Activated CD4-positive, alpha-beta T cell treated with anti-CD3 and anti-CD28 coated beads, Interleukin-2, amount 10 ng/mL, durations not matched to agents 7 days and 5 days (primary cell): ENCODE measurements at places on chromosomes 2 and 18. TPM values are rescaled to one million over a fixed set of nuclear protein-coding genes. Genes with fewer than 3 reads are reported as not detected.

SP3 gene
- 105 TPM for total RNA-seq

DNA sequence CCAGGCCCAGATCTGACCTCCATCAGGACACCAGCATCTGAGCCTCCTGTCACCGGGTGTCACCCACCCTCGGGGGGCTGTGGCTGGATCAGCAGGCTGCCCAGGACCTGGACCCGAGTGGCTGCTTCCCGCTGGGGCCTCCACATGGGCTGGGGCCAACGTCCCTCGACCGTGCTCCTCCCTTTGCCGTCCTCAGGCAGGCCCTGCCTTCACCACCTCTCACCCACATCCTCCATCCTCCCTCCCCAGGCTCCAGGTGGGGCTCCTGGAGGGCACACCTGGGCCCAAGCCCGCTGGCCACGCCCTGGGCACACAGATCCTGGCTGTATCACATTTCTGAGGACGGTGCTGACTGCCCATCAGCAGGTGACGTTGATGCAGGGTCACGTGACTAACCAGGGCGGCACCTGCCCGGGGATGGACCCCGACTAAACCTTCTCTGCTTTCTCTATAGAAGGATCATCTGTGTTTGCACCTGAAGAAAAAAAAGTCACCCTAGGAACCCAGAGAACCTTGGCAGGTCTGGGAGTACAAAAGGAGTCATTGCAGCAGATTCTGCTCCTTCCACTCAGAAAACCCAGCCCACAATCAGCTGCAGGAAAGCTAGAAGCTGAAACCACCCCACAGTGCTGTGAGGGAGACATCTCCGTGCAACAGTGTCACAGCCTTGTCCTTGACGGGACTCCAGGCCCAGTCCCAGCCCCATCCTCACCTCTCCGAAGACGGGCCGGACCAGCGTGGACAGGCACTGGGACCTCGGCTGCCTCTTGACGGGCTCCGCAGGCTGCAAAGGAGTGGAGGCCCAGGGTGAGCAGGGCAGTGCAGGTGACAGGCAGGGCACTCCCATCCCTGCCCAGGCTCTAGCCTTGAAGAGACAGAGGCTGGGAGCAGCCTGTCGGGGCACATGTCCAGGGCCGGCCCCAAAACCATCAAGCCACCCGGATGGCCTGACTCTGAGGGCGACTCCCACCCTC lies 11.2 kb downstream of the STK25 start:
- peaks cover 7% of the 10 kb centered on the region for H3K36me3 ChIP-seq
- no peaks in the 10 kb centered on the region for H3K27me3 ChIP-seq
- H3K27ac ChIP-seq = no peak overlapping the region
- no peaks in the 10 kb centered on the region for H3K4me1 ChIP-seq
- no peak overlapping the region for H3K4me3 ChIP-seq
- no peak for DNase-seq

NAT8 gene
- not detected for total RNA-seq

GRCh38 chr2:230457073-230457768 lies 41.2 kb downstream of the SP100 start:
- H3K27ac ChIP-seq = peak overlapping the region; percentile 85
- no peak for DNase-seq
- peaks cover 96% of the 10 kb centered on the region for H3K36me3 ChIP-seq
- peaks cover 66% of the 10 kb centered on the region for H3K4me1 ChIP-seq
- H3K27me3 ChIP-seq = no peaks in the 10 kb centered on the region

DNA sequence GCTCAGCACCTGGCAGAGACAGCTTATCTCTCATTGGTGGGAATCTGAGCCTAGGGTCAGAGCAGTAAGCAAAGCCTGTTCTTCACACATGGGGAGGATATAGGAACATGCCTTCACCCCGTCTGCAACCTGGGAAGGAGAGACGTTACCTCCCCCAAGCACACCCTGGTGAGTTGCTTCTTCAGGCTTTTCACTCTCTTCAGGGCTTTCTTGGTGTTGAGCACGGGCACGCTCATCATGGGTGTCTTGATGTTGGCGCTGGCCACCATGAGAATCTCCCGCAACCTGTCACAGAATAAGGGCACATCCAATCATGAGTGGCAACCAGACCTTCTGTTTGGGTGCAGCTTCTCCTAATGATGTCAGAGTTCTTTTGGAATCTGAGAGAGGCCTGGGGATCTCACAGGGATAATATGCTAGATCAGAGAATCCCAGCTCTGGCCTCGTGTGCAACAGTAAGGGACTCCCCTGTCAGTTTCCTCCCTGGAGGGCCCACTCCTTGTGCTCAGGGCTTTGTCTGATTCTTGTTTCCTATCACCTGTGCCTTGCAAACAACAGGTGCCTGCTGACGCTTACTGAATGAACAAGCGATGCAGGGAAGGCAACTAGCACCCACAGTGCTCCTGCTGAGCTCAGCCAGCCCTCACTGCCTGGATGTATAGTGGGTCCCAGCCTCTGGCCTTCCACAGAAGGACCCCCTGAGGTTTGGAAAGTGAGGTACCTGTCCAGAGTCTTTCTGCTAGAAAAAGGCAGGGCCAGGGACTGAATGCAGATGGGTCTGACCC lies 66.3 kb downstream of the POLR1A start:
- H3K4me3 ChIP-seq = no peak overlapping the region
- peak overlapping the region; percentile 99 for H3K27ac ChIP-seq
- peaks cover 54% of the 10 kb centered on the region for H3K36me3 ChIP-seq
- DNase-seq = no peak
- H3K4me1 ChIP-seq = peaks cover 82% of the 10 kb centered on the region

TSHZ1 gene
- total RNA-seq = 22.0 TPM

DNA sequence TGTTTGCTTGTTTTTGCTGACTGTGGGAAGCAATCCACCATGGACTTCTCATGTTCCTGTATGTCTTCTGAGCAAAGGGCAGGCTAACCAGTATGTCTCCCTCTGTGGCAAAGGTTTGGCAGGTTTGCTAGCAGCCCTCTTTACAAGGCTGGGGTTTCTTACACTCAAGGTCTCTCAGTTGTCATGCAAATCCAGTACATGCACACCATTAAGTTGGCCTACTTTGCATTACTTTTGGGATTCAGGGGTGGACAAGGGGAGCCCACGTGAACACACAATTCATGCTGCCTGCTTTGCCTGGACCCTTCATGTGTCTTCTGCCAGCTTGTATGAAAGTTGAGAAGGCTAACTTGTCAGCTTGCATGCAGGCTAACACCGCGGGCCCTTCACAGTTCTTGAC lies 134.9 kb downstream of the LRRTM4 start:
- no peak overlapping the region for H3K27ac ChIP-seq
- no peak overlapping the region for H3K4me3 ChIP-seq
- DNase-seq = no peak
- H3K4me1 ChIP-seq = no peaks in the 10 kb centered on the region
- H3K27me3 ChIP-seq = no peaks in the 10 kb centered on the region

- no peak for DNase-seq
- H3K4me3 ChIP-seq = no peak overlapping the region
- no peak overlapping the region for H3K27ac ChIP-seq
- no peaks in the 10 kb centered on the region for H3K36me3 ChIP-seq
- H3K4me1 ChIP-seq = no peaks in the 10 kb centered on the region
- no peaks in the 10 kb centered on the region for H3K27me3 ChIP-seq
These were observed 18.8 kb upstream of the GPR17 start for GRCh38 chr2:127626917-127627739.

CYP27A1 gene
- 0.22 TPM for total RNA-seq

CPLX4 gene
- total RNA-seq = not detected

DNA sequence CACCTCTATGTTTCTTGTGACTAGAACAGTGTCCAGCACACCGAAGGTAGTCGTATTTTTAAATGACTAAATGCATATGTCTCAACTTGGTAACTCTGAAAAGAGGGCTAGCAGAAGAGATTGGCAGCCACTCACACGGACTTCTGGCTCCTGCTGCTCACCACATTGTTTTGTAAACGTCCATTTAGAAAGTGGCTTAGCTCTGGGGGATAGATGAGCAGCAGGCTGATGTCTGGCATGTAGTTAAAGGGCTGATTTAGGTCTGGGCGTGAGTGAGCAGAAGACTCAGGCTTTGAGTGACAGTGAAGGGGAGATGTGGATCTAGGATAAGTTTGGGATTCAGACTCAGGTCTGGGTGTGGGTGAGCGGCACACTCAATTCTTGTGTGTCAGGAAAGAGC lies 372.9 kb upstream of the HS6ST1 start:
- no peaks in the 10 kb centered on the region for H3K36me3 ChIP-seq
- H3K4me3 ChIP-seq = no peak overlapping the region
- no peak overlapping the region for H3K27ac ChIP-seq
- no peak for DNase-seq
- peaks cover 9% of the 10 kb centered on the region for H3K27me3 ChIP-seq
- peaks cover 27% of the 10 kb centered on the region for H3K4me1 ChIP-seq
